ENCODE measurements at places on chromosomes 5 and 9. TPM values are rescaled to one million over a fixed set of nuclear protein-coding genes. Genes with fewer than 3 reads are reported as not detected.

S1PR3 gene
- total RNA-seq, result 208 TPM

COL27A1 gene
- total RNA-seq, result 8.1 TPM

KLHL3 gene
- total RNA-seq, result 11.5 TPM

- DNase-seq, result no peak
Measured at GRCh38 chr9:11686733-11687132, 1006.5 kb upstream of the TYRP1 start.

GRCh38 chr5:57450991-57451876, 31.4 kb downstream of the ACTBL2 start:
- DNase-seq, result no peak

DNA sequence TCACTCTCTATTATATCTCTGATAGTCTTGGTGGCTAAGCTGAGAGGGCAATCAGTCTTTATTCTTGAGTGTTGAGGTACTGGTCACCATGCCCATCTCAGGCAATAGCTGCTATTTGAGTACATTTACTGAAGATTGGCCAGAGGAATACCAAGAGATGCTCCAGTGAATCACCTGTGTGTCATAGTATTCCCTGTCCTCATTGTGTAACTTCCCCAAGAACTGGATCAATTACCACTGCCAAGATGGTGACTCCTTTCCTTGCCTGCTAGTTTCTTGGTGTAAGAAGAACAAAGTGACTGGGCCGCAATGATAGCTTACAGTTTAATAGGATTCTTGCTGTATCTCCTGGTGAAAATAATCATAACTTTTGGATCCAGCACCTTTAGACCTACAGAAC, 418.7 kb upstream of the KIF2A start:
- no peak for DNase-seq

DNA sequence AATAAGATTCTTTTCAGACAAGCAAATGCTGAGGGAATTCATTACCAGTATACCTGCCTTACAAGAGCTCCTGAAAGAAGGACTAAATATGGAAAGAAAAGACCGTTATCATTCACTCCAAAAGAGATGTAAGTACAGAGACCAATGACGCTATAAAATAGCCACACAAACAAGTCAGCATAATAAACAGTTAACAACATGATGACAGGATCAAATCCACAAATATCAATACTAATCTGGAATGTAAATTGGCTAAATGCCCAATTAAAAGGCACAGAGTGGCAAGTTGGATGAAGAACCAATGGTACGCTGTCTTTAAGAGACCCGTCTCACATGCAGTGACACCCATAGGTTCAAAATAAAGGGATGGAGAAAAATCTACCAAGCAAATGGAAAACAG, 349.6 kb upstream of the MPDZ start:
- DNase-seq, result no peak

DNA sequence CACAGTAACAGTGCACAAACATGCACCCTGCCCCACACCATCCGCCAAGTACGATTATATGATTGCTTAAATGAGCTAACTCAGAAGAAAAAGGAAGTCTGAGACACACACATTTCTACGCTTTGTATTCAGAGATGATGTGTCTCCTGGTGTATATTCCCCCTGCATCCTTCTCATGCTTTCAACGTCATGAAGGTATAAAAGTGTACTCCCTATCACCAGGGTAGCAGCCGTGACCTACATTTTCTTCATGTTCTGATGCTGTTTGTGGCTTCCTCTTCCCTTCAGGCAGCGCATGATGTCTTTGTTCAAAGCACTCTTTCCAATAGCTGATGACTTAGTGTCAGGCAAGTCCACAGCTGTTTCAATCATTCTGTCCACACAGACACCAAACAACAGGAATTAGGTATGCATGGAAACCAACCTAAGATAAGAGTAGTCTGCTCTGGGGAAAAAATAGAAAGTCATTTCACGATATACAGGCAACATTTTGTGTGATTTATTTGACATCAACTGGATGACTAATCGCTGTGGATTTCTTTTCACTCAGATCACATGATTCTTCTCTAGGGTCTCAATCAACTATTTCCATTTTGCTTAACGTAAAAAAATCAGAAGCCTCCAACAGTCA, 269.4 kb upstream of the PTGER4 start:
- DNase-seq, result no peak

Data from posterior vena cava (tissue), 2 donors.